ENCODE measurements at places on chromosomes 12 and 14.

GRCh38 chr14:81178063-81178462 is 42.7 kb downstream of the GTF2A1 start:
- DNase-seq: no peak

- DNase-seq: no peak
Measured at GRCh38 chr12:110579535-110580253, 3.4 kb downstream of the PPTC7 start.

DNA sequence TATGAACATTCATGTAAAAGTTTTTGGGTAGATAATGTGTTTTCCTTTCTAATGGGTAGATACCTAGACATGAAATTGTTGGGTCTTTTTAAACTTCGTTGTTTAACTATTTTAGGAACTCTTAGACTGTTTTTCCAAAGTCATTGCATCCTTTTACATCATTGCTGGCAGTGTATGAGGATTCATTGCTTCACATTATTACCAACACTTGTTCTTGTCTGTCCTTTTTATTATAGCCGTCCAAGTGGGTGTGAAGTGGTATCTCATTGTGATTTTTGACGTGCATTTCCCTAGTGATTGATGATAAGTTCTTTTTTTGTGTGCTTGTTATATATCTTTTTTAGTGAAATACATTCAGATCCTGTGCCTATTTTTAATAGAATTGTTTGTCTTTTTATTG is 39.4 kb downstream of the USP15 start:
- DNase-seq: no peak

DNA sequence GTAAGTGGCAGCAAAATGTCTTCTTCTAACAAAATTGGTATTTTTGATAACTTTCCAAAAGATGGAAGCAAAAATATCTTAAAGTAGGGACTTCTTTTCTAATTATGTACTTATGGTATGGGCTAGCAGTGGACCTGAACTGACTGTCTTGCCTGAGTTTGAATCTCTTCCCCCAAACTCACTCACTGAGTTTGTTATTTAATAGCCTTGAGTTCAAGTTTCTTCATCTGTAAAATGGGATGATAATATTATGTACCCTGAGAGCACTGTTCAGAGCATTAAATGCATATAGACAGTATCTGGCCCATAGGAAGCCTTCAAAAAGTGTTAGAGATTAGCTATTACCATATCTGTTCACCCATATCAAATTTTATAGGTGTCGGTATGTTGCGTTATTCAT is 210.4 kb upstream of the NUDT4 start:
- no peak for DNase-seq

DNA sequence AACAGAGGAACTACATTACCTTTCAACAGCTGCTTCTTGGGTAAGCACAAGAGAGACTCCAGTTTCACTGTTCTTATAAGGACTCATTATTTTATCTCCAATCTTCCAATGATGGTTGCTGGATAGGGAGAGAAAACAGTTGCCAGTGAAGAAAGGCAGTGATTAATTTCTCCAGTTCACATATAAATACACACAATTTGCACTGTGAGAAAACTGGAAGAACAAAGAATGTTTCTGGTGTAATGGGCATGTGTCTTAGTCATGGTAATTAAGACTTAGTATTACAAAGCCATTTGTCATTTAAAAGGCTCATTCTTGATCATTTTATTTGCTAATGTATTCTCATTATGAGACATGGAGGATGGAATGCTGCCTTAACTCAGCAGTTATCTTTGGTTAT is 78.0 kb upstream of the FAR2 start:
- no peak for DNase-seq
